MCF 10A (cell line): ENCODE measurements at places on chromosomes 5 and 9. TPM values are rescaled to one million over a fixed set of nuclear protein-coding genes. Genes with fewer than 3 reads are reported as not detected.
A peak's percentile ranks its signal among the peaks of the same experiment; 100 is the strongest.

GRCh38 chr5:43603344-43604217 lies 601 bp downstream of the NNT start:
- H3K27ac ChIP-seq, result peak overlapping the region; percentile 99
- H3K4me3 ChIP-seq, result peak overlapping the region; percentile 83
- peak; percentile 46 for DNase-seq
- no peaks in the 10 kb centered on the region for H3K27me3 ChIP-seq
- peaks cover 22% of the 10 kb centered on the region for H3K36me3 ChIP-seq
- H3K4me1 ChIP-seq, result peaks cover 11% of the 10 kb centered on the region

DNA sequence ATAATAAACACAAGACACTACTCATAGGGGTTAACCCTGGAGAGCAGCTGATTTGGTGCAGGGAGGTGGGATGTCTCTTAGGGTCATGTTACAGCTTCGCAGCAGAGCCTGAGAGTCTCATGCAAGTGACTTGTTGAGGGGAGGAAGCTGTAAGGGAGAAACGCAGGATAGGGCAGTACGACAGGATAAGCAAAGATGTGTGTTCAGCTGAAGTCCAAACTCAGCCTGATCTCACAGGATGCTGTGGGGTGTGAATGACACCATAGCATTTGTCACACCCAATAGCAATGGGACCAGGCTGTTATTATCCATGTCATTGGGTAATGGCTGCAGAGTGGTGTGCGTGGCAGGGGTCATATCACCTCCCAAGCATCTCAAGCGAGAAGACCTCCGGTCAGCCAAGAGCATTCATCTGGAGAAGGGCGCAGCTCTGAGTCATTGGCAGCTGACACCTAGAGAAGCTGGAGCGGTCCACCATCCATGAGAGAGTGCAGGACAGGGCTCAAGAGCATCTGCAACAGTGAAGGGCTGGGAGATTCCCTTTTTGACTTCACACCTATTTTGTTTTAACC lies 49.2 kb upstream of the RPL26L1 start:
- DNase-seq, result peak; percentile 50
- peaks cover 69% of the 10 kb centered on the region for H3K36me3 ChIP-seq
- H3K27ac ChIP-seq, result peak overlapping the region; percentile 1
- no peak overlapping the region for H3K4me3 ChIP-seq
- H3K27me3 ChIP-seq, result no peaks in the 10 kb centered on the region
- H3K4me1 ChIP-seq, result peaks cover 53% of the 10 kb centered on the region

TEX53 gene
- not detected in 2 replicates for total RNA-seq

MRPS30 gene
- 48.2 and 63.2 TPM in 2 replicates for total RNA-seq

DNA sequence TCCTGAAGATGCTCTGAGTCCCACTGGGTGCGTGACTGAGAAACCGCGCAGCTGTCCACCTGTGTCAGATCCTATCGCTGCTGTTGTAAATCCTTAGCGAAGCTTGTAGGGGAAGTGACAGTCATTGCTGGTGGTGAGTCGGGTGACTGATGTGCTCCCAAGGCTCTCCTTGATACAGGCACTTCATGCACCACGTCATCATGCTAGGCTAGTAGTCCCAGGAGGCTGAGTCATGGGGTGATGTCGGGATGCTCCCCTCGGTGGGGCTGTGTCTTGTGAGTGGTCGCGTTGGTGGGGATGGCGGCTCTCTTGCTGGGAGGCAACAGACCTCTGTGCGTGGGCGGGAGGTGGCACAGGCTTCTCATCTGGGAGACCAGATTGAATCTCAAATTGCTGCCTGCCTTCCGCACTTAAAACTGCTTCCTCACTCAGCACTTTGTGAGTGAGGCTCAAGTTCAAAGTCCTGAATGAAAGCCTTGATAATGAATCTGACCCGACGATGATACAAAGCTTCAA lies 84.7 kb downstream of the CSNK1A1 start:
- H3K27ac ChIP-seq, result no peak overlapping the region
- no peak overlapping the region for H3K4me3 ChIP-seq
- DNase-seq, result peak; percentile 36
- H3K36me3 ChIP-seq, result no peaks in the 10 kb centered on the region
- no peaks in the 10 kb centered on the region for H3K27me3 ChIP-seq
- H3K4me1 ChIP-seq, result peaks cover 13% of the 10 kb centered on the region

DNA sequence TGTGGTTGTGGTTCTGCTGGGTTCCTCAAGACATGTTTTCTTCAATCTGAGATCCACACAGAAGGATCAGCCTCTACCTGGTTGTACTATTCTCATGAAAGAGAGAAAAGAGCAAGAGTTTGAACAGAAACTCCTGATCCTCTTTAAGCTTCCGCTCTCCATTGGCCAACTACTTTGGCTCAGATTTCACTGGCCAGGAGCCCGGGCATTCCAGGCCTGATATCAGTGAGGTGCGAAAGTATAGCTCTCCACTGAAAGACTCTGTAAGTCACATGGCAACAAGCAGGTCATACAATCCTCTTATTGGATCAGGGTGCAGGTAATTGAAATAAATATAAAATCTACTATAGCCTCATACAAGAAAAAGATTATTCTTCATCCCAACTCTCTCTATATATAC lies 920.5 kb downstream of the TLE4 start:
- peak overlapping the region; percentile 77 for H3K27ac ChIP-seq
- peaks cover 5% of the 10 kb centered on the region for H3K4me1 ChIP-seq
- no peaks in the 10 kb centered on the region for H3K36me3 ChIP-seq
- no peak overlapping the region for H3K4me3 ChIP-seq

SURF1 gene
- 30.8 and 31.2 TPM in 2 replicates for total RNA-seq

- H3K4me3 ChIP-seq, result no peak overlapping the region
- no peaks in the 10 kb centered on the region for H3K27me3 ChIP-seq
- no peaks in the 10 kb centered on the region for H3K4me1 ChIP-seq
Observed at GRCh38 chr5:108233617-108234155, 148.2 kb downstream of the FBXL17 start.

MRPL50 gene
- total RNA-seq, result 15.4 and 16.9 TPM in 2 replicates

GRCh38 chr9:136289651-136290507 lies 14.0 kb downstream of the CCDC187 start:
- no peak overlapping the region for H3K4me3 ChIP-seq
- no peak for DNase-seq
- H3K36me3 ChIP-seq, result no peaks in the 10 kb centered on the region
- no peaks in the 10 kb centered on the region for H3K4me1 ChIP-seq
- H3K27me3 ChIP-seq, result peaks cover 20% of the 10 kb centered on the region

ECM2 gene
- 10.2 and 13.5 TPM in 2 replicates for total RNA-seq

DNA sequence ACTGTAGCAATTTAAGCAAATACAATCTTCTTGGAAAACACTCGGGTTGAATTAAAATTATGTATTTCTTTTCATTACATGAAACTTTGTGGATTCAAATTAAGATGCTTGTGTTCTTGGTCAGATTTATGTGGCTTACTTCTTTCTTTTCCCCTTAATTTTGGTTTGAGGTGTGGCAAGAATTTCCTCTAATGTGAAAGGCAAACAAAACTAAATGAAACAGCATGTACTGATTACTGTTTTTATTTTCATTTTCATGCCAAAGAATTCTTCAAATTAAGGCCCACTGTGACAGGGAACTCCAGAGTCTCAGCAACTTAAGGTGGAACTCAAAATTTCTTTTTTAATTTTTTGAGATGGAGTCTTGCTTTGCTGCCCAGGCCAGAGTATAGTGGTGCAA lies at the start of gene OMD:
Gene OMD, minus strand, starts transcription at position 132 of the 400 bp plus-strand sequence. CDS start 6,913 bp downstream, outside the sequence.
- no peaks in the 10 kb centered on the region for H3K36me3 ChIP-seq
- peak within 1 kb of the TSS; percentile 51 for H3K4me3 ChIP-seq
- no peak for DNase-seq
- peaks cover 23% of the 10 kb centered on the region for H3K4me1 ChIP-seq
